Left kidney (tissue), 8 donors: ENCODE measurements at places on chromosomes 11 and 22. TPM values are rescaled to one million over a fixed set of nuclear protein-coding genes. Genes with fewer than 3 reads are reported as not detected.

RAG1 gene
- 2.8 TPM for polyA plus RNA-seq

GRCh38 chr11:13152736-13153541 is 124.7 kb upstream of the BMAL1 start:
- DNase-seq: no peak

GRCh38 chr22:35634943-35635540 is 13.2 kb upstream of the APOL6 start:
- DNase-seq: no peak

- no peak for DNase-seq
These were observed 87.5 kb downstream of the PRMT3 start for GRCh38 chr11:20474882-20475517.

SPI1 gene
- polyA plus RNA-seq: 3.4 TPM

- DNase-seq: no peak
These were observed 1.7 kb downstream of the PDE3B start for GRCh38 chr11:14645015-14645912.

- DNase-seq: no peak
These were observed 24.8 kb upstream of the TSKU start for GRCh38 chr11:76758311-76758710.

DNA sequence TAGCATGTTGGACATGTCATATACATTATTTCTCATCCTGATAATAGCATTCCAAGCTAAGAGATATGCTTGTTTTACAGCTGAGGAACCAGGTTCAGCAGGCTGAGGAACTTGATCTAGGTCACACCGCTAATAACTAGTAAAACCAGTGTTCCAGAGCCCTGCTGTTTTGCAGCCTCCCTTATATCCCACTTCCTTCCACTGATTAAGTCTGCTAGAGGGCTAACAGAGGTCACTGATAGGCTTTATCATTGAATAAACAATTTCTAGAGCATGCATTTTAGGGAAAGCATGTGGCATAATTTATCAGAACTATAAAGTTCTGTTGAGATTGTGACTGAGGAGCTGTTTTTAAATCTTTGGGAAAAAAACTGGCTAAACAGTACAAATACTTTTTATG is 54.0 kb downstream of the UVRAG start:
- no peak for DNase-seq

DNA sequence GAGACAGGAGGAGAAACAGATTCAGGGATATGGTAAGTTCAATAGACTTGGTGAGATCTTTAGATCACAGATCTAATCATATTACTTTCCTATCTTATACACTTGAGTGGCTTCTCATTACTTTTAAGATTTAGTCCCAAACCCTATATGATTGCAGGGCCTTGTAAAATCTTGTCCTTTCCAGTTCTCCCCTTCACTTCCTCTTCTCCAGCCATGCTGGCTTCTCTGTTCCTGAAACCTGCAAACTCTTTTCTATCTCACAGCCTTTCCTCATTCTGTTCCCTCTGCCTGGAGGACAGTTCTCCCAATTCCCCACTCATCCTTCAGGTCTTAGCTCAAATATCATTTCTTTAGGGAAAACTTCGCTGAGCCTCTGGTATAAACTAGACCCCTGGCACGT is 65.9 kb upstream of the BIRC3 start:
- no peak for DNase-seq

- DNase-seq: no peak
These were observed 77.7 kb upstream of the NNMT start for GRCh38 chr11:114218508-114218907.

SCN2B gene
- polyA plus RNA-seq: 3.0 TPM

DNA sequence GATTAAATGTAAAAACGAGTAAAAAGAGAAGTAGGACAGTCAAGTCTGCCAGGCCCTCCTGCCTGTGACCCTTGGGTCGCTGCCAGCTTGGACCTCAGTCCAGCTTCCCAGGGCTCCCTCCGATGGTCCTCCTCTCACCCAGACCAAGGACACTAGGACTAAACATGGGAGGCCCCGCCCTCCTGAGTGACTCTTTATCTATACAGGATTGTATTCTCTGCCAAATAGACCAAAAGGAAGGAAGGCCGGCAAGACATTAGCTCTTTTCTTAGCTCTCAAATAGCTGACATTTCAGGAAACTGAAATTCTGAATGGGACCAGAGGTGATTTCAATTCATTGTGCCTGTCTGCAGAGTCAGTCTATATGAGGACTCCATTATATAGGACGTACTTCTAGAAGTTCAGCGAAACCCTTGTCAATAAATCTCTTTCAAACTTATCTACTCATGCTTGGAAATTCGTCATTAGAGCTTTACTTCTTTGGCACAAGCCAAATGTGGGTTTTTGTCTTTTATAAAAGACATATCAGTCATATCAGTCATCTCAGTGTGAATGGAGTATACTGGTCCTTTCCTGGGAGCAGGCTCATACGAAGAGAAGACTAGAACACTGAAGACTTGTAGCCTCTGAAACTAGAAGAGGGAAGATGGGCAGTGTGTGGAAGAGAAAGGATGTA is 28.5 kb downstream of the ADORA2A start:
- DNase-seq: no peak

GRCh38 chr11:40139066-40139465 is 1320.4 kb downstream of the LRRC4C start:
- DNase-seq: no peak
